ENCODE measurements at places on chromosomes 6 and 20.
A peak's percentile ranks its signal among the peaks of the same experiment; 100 is the strongest.

DNA sequence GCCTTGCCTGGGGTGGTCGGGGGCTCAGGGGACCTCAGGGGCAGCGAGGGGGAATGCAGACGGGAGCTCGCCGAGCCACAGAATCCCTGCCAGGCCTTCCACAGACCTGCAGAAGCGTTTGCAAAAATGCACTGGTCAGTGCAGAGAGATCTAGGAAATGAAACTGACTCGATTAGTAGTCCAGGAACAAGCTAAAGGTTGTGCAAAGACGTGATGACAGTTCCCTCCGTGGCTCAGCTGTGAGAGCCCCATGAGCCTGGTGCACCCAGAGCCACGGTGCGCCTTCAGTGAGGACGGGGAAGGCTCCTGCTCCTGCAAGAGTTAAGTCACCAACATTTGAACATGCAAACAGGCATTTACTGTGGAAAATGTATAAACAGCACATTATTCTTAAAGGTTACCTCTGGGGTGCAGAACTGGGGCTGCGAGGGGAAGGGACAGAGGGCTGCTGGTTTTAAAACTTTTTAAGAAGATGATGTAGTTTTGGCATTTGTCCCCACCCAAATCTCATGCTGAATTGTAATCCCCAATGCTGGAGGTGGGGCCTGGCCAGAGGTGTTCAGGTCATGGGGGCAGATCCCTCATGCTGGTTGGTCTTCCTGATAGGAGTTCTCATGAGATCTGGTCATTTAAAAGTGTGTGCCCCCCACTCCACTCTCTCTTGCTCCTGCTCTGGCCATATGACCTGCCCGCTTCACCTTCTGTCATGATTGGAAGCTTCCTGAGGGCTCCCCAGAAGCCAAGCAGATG, 147.3 kb downstream of the DLL1 start:
- no peak for DNase-seq
- peaks cover 5% of the 10 kb centered on the region for H3K27me3 ChIP-seq
- H3K4me3 ChIP-seq = no peak overlapping the region
- peaks cover 23% of the 10 kb centered on the region for H3K36me3 ChIP-seq

DNA sequence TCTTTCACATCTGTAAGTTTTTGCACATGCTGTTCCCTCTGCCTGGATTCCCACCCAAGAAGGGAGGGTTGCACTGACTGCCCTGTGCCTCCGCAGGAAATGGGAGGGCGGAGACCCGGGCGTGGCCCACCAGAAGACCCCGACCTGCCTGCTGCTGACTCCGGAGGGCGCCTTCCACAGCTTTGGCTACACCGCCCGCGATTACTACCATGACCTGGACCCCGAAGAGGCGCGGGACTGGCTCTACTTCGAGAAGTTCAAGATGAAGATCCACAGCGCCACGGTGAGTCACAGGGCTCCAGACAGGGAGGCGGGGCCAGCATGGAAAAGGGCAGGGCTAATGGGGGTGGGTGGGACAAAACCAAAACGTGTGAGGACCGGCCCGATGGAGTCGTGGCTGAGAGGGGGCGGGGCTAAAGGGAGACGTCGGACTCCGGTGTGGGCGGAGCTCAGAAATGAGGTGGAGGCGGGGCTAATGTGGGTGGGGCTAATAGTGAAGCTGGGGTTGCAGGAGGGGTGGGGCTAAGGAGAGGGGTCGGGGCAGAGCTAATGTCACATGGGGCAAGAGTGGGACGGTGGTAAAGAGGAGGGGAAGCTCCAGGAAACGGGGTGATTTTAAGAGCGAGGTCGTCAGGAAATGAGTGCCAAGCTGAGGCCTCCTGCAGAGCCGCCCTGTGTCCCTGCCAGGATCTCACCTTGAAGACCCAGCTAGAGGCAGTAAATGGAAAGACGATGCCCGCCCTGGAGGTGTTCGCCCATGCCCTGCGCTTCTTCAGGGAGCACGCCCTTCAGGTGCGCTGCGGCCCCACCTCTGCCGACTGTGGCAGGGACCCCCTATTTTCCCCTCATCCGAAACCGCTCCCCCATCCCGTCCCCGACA, 12.6 kb downstream of the HSPA12B start:
- peak; percentile 73 for DNase-seq
- peaks cover 15% of the 10 kb centered on the region for H3K4me1 ChIP-seq
- H3K36me3 ChIP-seq = no peaks in the 10 kb centered on the region
- H3K27me3 ChIP-seq = peaks cover 8% of the 10 kb centered on the region
- H3K27ac ChIP-seq = no peak overlapping the region
- H3K4me3 ChIP-seq = peak overlapping the region; percentile 41

- peaks cover 13% of the 10 kb centered on the region for H3K4me1 ChIP-seq
- H3K27me3 ChIP-seq = peaks cover 2% of the 10 kb centered on the region
- H3K27ac ChIP-seq = no peak overlapping the region
- DNase-seq = no peak
- no peaks in the 10 kb centered on the region for H3K36me3 ChIP-seq
Observed at GRCh38 chr6:26355366-26355765, 9.6 kb upstream of the BTN3A2 start.

GRCh38 chr6:4308364-4308763, 173.0 kb upstream of the ECI2 start:
- peaks cover 9% of the 10 kb centered on the region for H3K27me3 ChIP-seq
- no peak overlapping the region for H3K4me3 ChIP-seq
- DNase-seq = no peak

GRCh38 chr6:14037402-14038277, 79.9 kb upstream of the CD83 start:
- H3K4me1 ChIP-seq = peaks cover 2% of the 10 kb centered on the region
- no peak for DNase-seq
- no peaks in the 10 kb centered on the region for H3K36me3 ChIP-seq
- peaks cover 31% of the 10 kb centered on the region for H3K27me3 ChIP-seq

DNA sequence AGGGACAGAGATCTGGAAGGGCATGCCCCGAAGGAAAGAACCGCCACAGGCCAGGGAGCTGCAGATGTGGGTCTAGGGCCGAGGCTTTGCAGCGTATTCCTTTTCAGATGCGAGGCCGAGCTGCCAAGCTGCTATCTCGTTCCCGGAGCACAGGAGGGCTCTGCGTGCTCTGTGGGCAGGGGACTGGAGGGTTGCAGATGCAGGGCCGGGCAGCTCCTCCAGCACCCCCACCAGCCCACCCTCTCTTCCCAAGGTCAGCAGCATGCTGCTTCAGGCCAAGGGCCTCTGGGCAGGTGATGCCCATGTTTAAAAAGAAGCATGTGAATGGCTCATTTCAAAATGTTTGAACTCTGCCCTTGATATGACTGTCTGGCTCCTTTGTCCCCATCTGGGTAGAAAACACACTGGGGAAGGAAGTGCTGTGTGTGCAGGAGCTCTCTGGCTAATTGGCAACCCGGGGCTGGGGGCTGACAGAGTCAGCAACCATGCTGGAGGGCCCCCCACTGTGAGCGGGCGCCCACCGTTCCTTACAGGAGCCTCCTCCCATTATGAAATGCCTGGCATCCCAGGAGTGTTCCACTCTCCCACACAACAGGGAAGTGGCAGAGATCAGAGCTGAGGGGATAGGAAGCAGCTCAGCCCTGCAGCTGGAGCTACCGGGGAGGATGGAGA, 353.3 kb downstream of the ZFAND3 start:
- no peaks in the 10 kb centered on the region for H3K27me3 ChIP-seq
- no peak overlapping the region for H3K4me3 ChIP-seq
- DNase-seq = no peak
- H3K4me1 ChIP-seq = no peaks in the 10 kb centered on the region
- no peak overlapping the region for H3K27ac ChIP-seq
- H3K36me3 ChIP-seq = no peaks in the 10 kb centered on the region

DNA sequence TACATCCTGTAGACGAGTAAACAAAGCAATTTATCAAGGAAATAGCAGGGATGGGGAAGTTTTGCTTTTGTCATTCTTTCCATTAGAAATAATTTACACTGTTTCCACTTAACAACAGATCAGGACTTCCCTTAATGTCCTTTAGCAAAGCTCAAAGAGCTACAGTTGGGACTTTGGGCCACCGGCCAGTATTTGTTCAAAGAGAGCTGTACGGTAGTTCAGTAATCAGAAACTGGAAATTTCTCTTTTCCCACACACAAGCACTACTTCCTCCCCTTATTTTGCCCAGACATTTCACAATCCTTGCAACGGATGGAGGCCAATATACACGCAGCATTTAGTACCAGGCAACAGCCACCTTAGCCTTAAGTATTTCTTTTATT, 12.1 kb upstream of the HINT3 start:
- no peaks in the 10 kb centered on the region for H3K36me3 ChIP-seq
- peaks cover 34% of the 10 kb centered on the region for H3K27me3 ChIP-seq
- no peaks in the 10 kb centered on the region for H3K4me1 ChIP-seq
- H3K27ac ChIP-seq = no peak overlapping the region
- no peak overlapping the region for H3K4me3 ChIP-seq

GRCh38 chr6:35718911-35719381, 17.9 kb upstream of the ARMC12 start:
- H3K27me3 ChIP-seq = no peaks in the 10 kb centered on the region
- peaks cover 39% of the 10 kb centered on the region for H3K4me1 ChIP-seq
- DNase-seq = no peak
- H3K4me3 ChIP-seq = peak overlapping the region; percentile 47

- H3K27ac ChIP-seq = no peak overlapping the region
- H3K27me3 ChIP-seq = peaks cover 7% of the 10 kb centered on the region
- no peak overlapping the region for H3K4me3 ChIP-seq
- no peaks in the 10 kb centered on the region for H3K36me3 ChIP-seq
- no peaks in the 10 kb centered on the region for H3K4me1 ChIP-seq
Observed at GRCh38 chr6:70221025-70221714, 81.7 kb downstream of the COL9A1 start.

DNA sequence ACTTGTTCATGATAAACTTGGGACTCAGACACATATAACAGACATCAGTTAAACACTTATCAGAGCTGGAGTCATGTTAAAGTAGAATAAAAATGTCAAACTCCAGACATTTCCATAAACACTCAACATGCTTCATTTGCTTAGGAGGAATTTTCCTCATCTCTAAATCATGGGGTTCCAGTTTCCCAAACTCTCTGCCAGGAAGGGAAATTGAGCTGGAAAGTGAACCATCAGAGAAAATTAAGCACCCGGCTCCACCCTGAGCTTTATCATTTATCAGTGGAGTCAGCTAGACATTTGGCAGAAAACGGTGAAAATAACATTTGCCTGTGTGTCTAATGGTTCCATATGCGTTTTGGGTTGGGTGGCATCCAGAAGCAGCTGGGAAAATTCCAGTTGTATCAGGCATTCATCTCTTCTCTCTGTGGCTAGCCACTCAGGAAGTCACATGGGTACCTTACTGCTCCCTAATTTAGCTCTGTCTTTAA, 25.3 kb upstream of the ZNFX1 start:
- H3K4me3 ChIP-seq = no peak overlapping the region
- H3K36me3 ChIP-seq = no peaks in the 10 kb centered on the region
- H3K27me3 ChIP-seq = peaks cover 3% of the 10 kb centered on the region
- H3K27ac ChIP-seq = no peak overlapping the region
- peaks cover 24% of the 10 kb centered on the region for H3K4me1 ChIP-seq
- no peak for DNase-seq

- peaks cover 7% of the 10 kb centered on the region for H3K4me1 ChIP-seq
- H3K4me3 ChIP-seq = no peak overlapping the region
Observed at GRCh38 chr20:49883246-49883802, 32.0 kb downstream of the SPATA2 start.

DNA sequence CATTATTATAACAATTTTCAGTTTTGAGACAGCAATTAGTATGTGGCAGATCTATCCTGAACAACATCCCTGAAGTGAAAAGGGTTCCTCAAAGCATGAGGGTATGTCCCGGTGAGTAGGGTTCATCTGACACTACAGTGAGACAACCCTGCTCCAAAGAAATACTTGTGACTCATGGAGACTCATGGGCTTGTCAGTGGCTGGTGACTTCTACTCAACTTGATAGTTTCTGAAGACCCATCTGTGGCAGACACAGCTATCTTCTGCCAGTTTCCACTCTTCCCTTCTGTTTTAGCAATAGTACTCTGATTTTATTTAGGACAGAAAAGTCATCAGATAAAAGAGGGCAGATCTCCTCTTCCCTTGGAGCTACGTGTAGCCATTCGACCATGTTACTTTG, 41.4 kb downstream of the MAP3K7 start:
- peaks cover 55% of the 10 kb centered on the region for H3K36me3 ChIP-seq
- peaks cover 4% of the 10 kb centered on the region for H3K4me1 ChIP-seq
- no peak overlapping the region for H3K4me3 ChIP-seq
- no peak overlapping the region for H3K27ac ChIP-seq

DNA sequence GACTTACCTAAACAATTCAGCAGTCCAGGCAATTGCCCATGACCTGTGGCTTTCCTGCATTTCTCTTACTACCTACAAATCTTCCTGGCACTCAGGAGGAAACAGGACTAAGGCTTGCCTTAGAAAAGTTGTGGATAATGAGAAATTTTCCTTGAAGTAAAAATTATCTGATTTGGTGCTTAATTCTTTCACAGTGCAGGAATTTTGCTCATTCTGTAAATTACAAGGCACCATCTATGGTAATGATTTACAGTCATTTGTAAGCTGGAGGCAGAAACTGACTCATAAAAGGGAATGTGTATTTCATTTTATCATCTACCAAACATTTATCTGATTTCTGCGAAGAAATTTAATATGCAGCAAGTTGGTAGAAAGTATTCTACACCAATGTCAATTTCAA, 211.5 kb upstream of the FKBP1C start:
- no peak for DNase-seq
- no peak overlapping the region for H3K27ac ChIP-seq
- no peaks in the 10 kb centered on the region for H3K36me3 ChIP-seq
- H3K27me3 ChIP-seq = no peaks in the 10 kb centered on the region

DNA sequence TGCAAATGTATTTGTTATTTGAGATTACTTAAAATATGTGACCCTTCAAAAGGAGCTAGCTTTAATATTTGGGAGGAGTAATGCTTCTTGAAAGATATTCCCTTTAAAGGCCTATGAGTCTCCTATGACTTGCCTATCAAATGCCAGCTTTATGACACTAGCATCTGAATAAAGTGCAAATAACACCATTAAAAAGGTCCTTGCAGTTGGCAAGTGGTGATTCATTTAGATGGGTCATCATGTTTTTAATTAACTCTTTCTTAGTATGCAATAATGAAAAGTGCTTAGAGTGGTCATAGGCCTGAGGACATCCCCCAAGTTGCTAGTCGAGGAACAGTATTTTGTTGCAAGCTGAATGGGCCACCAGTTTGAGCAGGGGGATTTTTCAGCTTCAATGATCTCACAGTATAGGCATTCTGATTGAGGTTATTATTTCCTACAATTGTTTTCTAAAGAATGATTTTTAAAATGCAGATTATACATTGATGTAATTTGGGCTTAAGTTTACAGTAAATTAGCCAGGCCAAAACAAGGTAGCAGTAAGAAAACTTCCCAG, 3.7 kb upstream of the CD2AP start:
- H3K27me3 ChIP-seq = peaks cover 17% of the 10 kb centered on the region
- peaks cover 14% of the 10 kb centered on the region for H3K4me1 ChIP-seq
- H3K36me3 ChIP-seq = peaks cover 6% of the 10 kb centered on the region

- H3K27ac ChIP-seq = no peak overlapping the region
- no peaks in the 10 kb centered on the region for H3K36me3 ChIP-seq
- peaks cover 2% of the 10 kb centered on the region for H3K27me3 ChIP-seq
- DNase-seq = no peak
- H3K4me1 ChIP-seq = no peaks in the 10 kb centered on the region
- no peak overlapping the region for H3K4me3 ChIP-seq
Observed at GRCh38 chr6:166450167-166450873, 67.6 kb upstream of the MPC1 start.

Measured in activated CD8-positive, alpha-beta T cell treated with anti-CD3 and anti-CD28 coated beads, Interleukin-2, amount 10 ng/mL, durations not matched to agents 7 days and 5 days (primary cell).